ENCODE measurements at places on chromosomes 4 and X.

- H3K36me3 ChIP-seq, result no peaks in the 10 kb centered on the region
- H3K27ac ChIP-seq, result no peak overlapping the region
- no peaks in the 10 kb centered on the region for H3K4me1 ChIP-seq
Measured at GRCh38 chr4:98498774-98499173, 159.6 kb downstream of the TSPAN5 start.

- H3K4me3 ChIP-seq, result no peak overlapping the region
- H3K27me3 ChIP-seq, result no peaks in the 10 kb centered on the region
- no peaks in the 10 kb centered on the region for H3K4me1 ChIP-seq
- DNase-seq, result no peak
- H3K36me3 ChIP-seq, result no peaks in the 10 kb centered on the region
Measured at GRCh38 chr4:87657525-87657924, 7.4 kb downstream of the DMP1 start.

DNA sequence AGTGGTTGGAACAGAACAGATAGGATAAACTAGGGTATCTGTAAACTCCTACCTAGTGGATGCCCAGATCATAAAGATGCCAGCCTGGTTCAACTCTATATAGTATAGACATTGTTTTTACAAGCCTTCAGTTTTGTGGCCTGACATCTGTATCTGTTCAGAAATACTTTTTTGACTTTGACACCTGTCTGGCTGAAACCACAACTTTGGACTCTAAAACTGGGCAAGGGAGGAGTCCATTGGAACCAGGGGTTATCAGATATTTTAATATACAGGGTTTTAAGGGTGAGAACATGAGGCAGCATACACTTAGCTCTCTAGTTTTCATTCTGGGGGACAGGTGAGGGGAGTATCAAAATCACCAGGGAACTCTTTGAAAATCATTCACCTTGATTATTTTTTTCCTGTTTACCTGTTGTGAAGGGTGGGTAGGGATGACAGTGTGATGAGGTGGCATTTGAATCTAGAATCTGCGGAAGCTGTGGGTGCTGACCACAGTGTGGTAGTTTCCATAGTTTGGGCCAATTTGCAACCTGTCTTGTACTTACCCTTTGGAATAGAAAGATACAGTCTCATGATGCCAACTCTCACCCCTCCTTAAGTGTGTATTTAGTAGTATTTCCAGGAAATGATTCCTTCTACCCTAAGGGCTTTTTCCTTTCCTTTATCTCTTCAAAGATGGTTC lies 20.6 kb downstream of the GAB1 start:
- no peaks in the 10 kb centered on the region for H3K36me3 ChIP-seq
- H3K27ac ChIP-seq, result no peak overlapping the region
- no peak overlapping the region for H3K4me3 ChIP-seq
- no peaks in the 10 kb centered on the region for H3K27me3 ChIP-seq

DNA sequence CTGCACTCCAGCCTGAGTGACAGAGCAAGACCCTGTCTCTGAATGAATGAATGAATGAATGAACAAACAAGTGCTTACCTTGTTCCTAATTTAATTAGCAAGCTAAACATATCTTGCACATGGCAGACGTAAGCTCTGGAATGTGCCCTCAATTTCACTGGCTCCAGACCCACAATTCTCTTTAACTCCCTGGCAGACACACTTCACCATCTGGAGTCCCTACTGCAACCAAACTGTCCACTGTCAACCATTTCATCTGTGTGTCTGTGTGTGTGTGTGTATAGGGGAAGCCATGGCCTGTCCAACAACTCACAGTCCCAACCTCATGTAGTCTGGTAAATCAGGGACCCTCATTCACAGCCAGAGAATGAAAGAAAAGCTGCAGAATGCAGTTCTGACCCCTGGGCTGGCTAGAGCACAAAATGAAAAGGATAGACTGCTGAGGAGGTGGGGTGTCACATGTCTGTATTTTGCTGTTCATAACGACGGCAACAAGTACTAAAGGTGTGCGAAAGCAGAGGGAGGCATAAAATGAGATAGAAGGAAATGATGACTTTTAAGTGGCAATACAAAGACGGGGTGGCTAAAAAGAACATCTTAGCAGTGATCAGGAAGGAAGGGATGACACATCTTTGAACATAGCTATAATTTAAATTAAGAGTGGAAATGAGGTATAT lies 114.1 kb downstream of the TSPAN5 start:
- H3K4me1 ChIP-seq, result no peaks in the 10 kb centered on the region
- H3K27me3 ChIP-seq, result no peaks in the 10 kb centered on the region
- H3K27ac ChIP-seq, result no peak overlapping the region
- DNase-seq, result no peak

GRCh38 chr4:88244816-88245579 lies 39.4 kb downstream of the PPM1K start:
- H3K27ac ChIP-seq, result no peak overlapping the region
- no peaks in the 10 kb centered on the region for H3K27me3 ChIP-seq
- H3K36me3 ChIP-seq, result no peaks in the 10 kb centered on the region
- H3K4me1 ChIP-seq, result peaks cover 5% of the 10 kb centered on the region
- no peak for DNase-seq

- no peak for DNase-seq
- H3K4me1 ChIP-seq, result no peaks in the 10 kb centered on the region
- H3K27ac ChIP-seq, result no peak overlapping the region
- H3K36me3 ChIP-seq, result no peaks in the 10 kb centered on the region
- no peak overlapping the region for H3K4me3 ChIP-seq
Measured at GRCh38 chr4:102871772-102872171, 3.0 kb downstream of the CISD2 start.

DNA sequence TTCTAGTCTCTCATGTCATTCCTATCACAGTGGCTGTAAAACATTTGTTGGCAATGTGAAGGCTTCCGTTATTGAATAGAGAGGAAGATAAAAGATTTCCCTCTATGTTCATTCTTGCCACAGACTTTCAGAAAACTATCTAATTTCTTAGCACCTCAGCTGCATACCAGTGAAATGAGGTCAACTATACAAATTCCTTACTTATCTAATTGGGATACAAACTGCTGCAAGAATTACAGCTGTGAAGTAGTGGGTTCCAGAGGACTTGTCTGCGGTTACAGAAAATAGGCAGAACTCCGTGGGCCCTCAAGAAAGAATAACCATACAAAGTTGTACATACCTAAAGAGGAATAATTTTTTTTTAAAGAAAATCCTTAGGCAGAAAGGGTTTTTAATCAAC lies 175.8 kb downstream of the PPP1R2C start:
- H3K27me3 ChIP-seq, result no peaks in the 10 kb centered on the region
- no peak overlapping the region for H3K4me3 ChIP-seq
- H3K27ac ChIP-seq, result no peak overlapping the region
- H3K36me3 ChIP-seq, result no peaks in the 10 kb centered on the region
- no peaks in the 10 kb centered on the region for H3K4me1 ChIP-seq

GRCh38 chr4:86019906-86020305 lies 339.9 kb downstream of the MAPK10 start:
- H3K27me3 ChIP-seq, result no peaks in the 10 kb centered on the region
- no peaks in the 10 kb centered on the region for H3K36me3 ChIP-seq

- peaks cover 52% of the 10 kb centered on the region for H3K4me1 ChIP-seq
- no peaks in the 10 kb centered on the region for H3K27me3 ChIP-seq
- DNase-seq, result no peak
- H3K4me3 ChIP-seq, result peak overlapping the region; percentile 22
Measured at GRCh38 chrX:129755779-129756650, 17.2 kb downstream of the XPNPEP2 start.

GRCh38 chrX:155009994-155010472 lies 12.5 kb downstream of the F8 start:
- no peaks in the 10 kb centered on the region for H3K27me3 ChIP-seq
- no peaks in the 10 kb centered on the region for H3K36me3 ChIP-seq
- H3K4me3 ChIP-seq, result no peak overlapping the region
- no peak for DNase-seq

DNA sequence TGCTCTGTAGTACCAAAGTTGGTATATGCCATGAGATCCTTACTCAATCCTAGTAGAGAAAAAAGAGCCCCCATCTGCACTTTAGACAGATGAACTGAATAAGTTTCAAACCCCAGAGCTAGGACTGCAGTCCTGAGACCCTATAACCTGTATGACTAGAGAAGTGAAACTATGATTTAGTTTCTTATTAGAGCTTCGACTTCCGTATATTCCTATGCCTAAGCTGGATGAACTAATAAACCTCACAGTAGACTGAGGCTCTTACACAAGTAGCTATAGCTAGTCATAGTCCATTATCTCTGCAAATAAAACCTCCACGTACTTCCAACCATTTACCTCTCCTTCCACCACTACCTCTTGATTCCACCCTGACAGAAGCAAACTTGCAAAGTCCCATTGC lies 6.3 kb upstream of the OTUD4 start:
- H3K4me3 ChIP-seq, result no peak overlapping the region
- H3K4me1 ChIP-seq, result no peaks in the 10 kb centered on the region
- H3K27me3 ChIP-seq, result no peaks in the 10 kb centered on the region
- no peak for DNase-seq
- no peaks in the 10 kb centered on the region for H3K36me3 ChIP-seq
- no peak overlapping the region for H3K27ac ChIP-seq

- no peak for DNase-seq
- no peak overlapping the region for H3K27ac ChIP-seq
- H3K27me3 ChIP-seq, result no peaks in the 10 kb centered on the region
- H3K4me1 ChIP-seq, result peaks cover 32% of the 10 kb centered on the region
Measured at GRCh38 chr4:152259866-152260265, 276.0 kb downstream of the FBXW7 start.

- no peaks in the 10 kb centered on the region for H3K36me3 ChIP-seq
- H3K4me1 ChIP-seq, result no peaks in the 10 kb centered on the region
- no peaks in the 10 kb centered on the region for H3K27me3 ChIP-seq
- no peak overlapping the region for H3K27ac ChIP-seq
- H3K4me3 ChIP-seq, result no peak overlapping the region
- DNase-seq, result no peak
Measured at GRCh38 chrX:44693255-44693654, 150.6 kb upstream of the DUSP21 start.

GRCh38 chr4:131296192-131296591 lies 1852.9 kb upstream of the PCDH10 start:
- no peak overlapping the region for H3K4me3 ChIP-seq
- no peaks in the 10 kb centered on the region for H3K36me3 ChIP-seq
- no peaks in the 10 kb centered on the region for H3K4me1 ChIP-seq
- no peaks in the 10 kb centered on the region for H3K27me3 ChIP-seq
- H3K27ac ChIP-seq, result no peak overlapping the region

DNA sequence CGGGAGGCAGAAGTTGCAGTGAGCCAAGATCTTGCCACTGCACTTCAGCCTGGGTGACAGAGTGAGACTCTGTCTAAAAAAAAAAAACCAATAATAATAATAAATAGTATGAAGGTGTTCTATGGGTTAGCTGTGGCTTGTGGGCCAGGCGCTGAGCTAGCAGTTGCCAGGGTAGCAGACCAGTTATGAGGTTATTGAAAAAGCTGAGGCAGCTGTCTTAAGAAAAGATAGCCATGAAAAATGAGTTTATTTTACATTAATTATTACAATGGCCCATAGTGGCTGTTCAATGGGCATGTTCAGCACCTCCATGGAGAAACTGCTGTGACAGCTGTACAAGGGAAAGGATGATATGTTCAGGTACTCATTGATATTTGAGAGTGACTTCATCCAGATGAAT lies 13.3 kb upstream of the HSD17B10 start:
- H3K4me3 ChIP-seq, result no peak overlapping the region
- no peaks in the 10 kb centered on the region for H3K27me3 ChIP-seq
- H3K36me3 ChIP-seq, result no peaks in the 10 kb centered on the region
- DNase-seq, result no peak
- no peak overlapping the region for H3K27ac ChIP-seq
- no peaks in the 10 kb centered on the region for H3K4me1 ChIP-seq

- no peak for DNase-seq
- H3K27ac ChIP-seq, result no peak overlapping the region
- no peaks in the 10 kb centered on the region for H3K27me3 ChIP-seq
- no peak overlapping the region for H3K4me3 ChIP-seq
- H3K4me1 ChIP-seq, result no peaks in the 10 kb centered on the region
Measured at GRCh38 chr4:114658179-114658578, 59.6 kb downstream of the UGT8 start.

- DNase-seq, result no peak
- no peaks in the 10 kb centered on the region for H3K27me3 ChIP-seq
- H3K36me3 ChIP-seq, result no peaks in the 10 kb centered on the region
- H3K27ac ChIP-seq, result no peak overlapping the region
- H3K4me1 ChIP-seq, result peaks cover 3% of the 10 kb centered on the region
Measured at GRCh38 chr4:142721187-142721586, 124.9 kb downstream of the INPP4B start.

DNA sequence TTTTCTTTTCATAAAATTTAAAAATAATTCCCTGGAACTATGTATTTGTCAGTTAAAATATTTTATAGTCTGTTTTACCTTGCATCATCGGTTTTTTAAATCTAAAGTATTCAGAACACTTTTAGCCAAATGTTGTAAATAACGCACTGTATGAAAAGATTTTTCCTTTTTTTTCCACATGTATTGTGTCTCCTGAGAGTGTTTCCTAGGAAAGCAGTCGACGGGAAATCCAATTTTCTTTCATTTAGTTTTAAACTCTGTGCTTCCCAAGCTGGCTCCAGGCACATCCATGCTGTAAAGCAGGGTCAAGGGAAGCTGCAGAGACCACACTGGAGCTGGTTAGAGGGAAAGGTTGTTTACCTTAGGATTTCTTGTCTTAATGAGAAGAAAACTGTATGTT lies 1724.3 kb upstream of the TENM3 start:
- H3K27me3 ChIP-seq, result no peaks in the 10 kb centered on the region
- H3K4me1 ChIP-seq, result no peaks in the 10 kb centered on the region
- no peak overlapping the region for H3K27ac ChIP-seq

- H3K27me3 ChIP-seq, result no peaks in the 10 kb centered on the region
- H3K36me3 ChIP-seq, result no peaks in the 10 kb centered on the region
- no peak overlapping the region for H3K4me3 ChIP-seq
- H3K4me1 ChIP-seq, result no peaks in the 10 kb centered on the region
- no peak overlapping the region for H3K27ac ChIP-seq
Measured at GRCh38 chrX:110667706-110668105, 127.9 kb downstream of the CHRDL1 start.

DNA sequence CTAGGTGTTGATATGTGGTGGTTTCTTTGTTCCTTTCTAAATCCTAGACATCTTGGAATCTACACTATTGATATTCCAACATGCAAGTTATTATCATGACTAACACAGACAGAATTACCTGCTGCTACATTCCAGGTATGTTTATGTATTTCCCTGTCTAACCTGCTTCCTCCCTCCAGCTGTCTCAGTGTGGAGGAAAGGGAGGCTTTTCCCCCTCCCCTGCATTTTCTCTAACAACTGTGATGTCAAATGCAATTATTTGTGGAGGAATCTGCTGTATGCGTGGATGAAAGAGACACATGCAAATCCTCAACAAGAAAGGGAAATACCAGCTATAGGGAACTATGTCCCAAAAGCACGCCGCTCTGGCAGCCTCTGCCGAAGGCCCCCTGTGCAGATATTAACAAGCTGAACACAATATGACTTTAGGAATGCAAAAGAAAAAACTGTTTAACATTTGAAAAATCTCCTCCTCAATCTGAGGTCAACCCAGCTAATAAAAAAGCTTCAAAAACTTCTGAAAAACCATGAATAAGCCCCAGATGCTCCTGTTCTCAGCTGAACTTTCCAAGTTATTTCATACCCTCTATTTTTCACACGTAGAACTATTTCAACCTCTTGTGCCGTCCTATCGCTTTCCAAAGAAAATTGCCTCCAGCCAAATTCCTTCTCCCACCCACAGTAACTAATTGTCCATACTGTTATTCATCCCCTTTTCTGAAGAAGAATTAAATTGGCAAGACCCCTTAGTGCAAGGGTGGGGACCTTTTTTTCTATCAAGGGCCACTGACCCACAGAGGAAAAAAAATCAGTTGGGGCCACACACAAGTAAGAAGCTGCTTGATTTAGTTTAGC lies 225.1 kb upstream of the GPC4 start:
- H3K27me3 ChIP-seq, result no peaks in the 10 kb centered on the region
- H3K36me3 ChIP-seq, result no peaks in the 10 kb centered on the region
- no peaks in the 10 kb centered on the region for H3K4me1 ChIP-seq
- H3K4me3 ChIP-seq, result no peak overlapping the region
- DNase-seq, result no peak
- H3K27ac ChIP-seq, result no peak overlapping the region
